ENCODE measurements at places on chromosomes 1 and 21.

DNA sequence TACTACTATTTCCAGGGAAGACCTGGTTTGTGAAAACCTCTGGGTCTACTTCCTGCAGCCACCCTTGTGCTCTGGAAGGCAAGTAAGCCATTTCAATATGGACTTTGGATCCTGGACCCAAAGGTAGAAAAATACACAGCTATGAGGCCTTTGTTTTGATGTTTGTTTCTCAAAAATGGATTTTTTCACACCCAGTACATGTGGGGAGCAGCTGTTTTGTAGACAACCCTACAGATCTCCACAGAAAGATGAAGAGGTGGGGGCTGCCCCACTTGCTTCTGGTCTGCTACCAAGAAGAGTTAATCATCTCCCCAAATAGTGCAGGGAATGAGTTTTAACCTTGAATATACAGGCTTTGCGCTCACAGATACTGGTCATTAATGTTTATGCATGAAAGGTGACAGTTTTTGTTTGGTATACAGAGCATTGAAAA, 29.2 kb downstream of the ZNF281 start:
- DNase-seq = no peak

GRCh38 chr1:162193221-162193620, 123.7 kb downstream of the NOS1AP start:
- no peak for DNase-seq

DNA sequence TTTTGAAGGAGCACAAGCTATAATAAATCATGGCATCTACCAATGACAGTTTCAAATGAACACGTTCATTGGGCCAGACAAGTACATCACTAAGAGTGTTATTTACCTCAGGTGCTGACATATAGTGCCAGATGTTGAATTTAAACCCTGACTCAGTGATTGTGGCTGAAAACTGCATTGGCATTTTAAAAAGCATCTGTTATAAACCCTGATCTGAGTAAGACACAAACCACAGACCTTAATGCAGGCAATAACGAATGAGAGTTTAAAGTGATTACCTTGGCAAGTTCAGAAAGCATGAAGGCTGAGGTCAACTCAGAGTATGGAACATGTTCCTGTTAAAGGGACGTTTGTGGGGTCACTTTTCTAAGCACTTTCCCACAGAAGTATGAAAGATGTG, 865.1 kb upstream of the TMPRSS15 start:
- DNase-seq = no peak

DNA sequence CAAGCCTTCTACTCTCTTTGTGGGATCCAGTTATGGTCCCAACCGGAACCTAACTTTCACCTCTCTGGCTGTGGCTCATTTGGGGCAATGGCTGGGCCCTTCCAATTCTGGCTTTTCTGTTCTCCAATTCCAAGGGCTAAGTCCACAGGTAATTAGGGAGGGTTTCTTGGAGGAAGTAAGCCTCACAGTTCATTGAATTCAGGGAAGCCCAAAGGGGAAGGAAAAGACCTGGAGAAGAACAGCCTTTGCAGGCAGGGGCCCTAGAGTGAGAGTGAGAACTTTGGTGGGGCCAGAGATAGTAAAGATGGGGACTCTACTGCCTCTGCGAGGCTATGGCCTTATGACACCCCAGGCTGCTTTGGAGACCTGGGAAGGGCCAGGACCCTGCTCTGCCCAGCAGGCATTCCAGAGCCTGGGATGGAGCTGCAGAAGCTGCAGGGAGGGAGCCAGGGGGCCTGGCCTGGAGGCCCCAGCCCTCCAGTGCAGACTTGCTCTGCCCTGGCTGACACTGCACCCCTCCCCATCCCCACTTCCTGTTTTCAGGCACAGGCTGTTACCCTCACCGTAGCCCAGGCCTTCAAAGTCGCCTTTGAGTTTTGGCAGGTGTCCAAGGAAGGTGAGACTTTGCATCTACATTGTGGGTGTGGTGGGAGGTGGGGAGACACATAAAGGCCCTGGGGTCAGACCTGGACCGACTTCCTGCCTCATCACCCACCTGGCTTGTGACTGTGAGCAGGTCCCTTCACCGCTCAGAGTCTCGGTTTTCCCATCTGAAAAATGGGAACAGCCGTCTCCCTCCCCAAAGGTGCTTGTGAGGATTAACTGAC, 18.9 kb downstream of the LDLRAP1 start:
- no peak for DNase-seq

GRCh38 chr1:207647671-207648333, 2.9 kb downstream of the CR1L start:
- no peak for DNase-seq

GRCh38 chr1:25020173-25020845, 90.2 kb upstream of the RUNX3 start:
- DNase-seq = no peak

DNA sequence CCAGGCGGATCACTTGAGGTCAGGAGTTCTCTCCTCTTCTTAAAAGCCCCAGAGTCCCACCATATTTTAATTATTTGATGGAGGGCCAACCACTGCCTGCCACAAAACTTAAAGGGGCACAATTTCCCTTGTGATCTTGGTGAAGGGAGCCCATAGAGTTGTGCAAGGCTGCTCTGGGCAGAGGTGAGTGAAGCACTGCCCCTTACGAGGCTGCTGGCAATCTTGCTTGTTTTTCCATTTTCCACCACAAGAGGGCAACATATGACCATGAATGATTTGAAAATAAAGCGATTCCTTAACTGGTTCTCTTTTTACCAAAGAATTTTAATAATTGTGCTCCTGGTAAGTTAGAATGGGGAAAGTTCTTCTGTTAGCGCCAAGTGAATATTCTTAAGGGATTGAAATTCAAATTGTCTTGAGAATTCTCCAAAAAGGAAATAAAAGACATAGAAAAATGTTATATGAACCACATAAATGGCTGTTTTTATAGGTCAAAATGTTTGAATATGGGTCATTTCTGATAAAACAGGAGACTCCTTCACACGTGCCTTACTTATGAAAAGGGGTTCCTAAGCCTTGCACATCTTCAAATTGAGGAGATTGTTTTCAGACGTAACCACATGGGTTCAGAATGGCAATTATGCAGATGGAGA, 22.7 kb downstream of the PGM1 start:
- peak; percentile 74 for DNase-seq

GRCh38 chr1:170221031-170221430, 75.3 kb downstream of the NTMT2 start:
- no peak for DNase-seq

DNA sequence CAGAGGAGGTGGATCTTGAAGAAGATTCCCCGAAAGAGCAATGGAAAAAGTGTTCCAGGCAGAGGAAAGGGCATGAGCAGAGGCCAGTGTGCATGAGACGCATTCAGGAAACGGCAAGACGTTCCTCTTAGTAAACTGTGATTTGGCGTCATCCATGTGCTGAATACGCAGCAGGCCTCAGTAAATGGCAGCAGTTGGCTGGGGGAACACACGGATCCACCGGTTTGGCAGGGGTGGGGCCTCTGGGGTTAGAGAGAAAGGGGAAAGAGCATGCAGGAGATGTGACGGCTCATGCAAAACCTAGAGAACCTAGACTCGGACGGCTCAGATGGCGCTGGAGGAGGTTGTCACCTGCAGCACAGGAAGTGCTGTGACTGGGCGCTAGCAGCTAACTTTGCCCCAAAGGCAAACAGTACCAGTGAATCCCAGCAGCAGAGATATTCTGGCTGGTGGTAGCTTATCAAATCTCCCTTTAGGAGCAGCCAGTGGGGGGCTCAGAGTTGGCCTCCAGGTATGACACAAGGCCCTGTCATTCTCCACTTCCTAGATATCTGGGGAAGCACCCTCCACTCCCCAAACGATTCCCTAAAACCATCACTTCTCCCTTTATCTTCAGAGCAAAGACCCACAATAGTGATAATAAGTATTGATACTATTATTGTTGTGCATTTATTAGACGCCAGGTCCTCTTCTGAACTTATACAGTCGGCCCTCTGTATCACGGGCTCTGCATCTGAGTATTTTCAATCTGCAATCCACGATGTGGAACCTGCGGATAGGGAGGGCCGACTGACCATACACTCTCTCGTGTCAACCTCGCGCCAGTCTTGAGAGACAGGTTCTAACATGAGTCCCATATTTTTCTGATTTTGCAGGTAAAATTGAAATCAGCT, 7.6 kb downstream of the LAPTM5 start:
- no peak for DNase-seq

GRCh38 chr1:210978316-210978973, 155.5 kb downstream of the KCNH1 start:
- no peak for DNase-seq

- no peak for DNase-seq
These were observed 3.1 kb upstream of the PARP1 start for GRCh38 chr1:226410958-226411357.

GRCh38 chr21:35408401-35408800, 359.3 kb upstream of the RUNX1 start:
- DNase-seq = peak; percentile 4

DNA sequence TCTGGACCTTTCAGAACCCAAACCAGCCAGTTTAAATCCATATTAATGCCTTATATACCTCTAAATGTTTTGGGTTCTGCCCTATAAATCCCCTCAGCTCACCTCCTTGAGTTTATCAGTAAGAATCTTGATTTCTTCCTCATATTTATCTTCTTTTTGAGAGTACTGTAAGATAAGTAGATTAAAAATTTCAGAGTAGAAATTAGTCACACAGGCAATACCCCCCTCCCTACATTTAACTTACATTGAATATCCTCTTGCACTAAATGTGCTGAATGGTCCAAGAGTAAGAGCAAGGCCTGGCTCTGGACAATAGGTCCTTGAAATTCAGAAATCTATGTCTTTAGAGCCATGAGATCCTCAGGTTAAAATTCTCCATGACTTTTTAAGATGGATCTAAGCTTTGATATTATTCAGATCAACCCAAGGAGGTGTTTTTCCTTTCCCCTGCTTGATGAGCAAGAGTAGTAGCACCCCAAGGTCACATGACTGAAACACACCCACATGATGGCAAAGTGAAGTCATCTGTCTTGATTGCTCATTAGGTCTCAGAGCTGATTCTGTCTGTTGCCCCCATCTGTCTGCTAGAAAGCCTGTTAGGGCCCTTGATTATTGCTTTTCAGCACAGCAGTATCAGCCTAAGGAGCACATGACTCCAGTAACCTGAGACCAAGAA, 15.8 kb upstream of the NUP210L start:
- DNase-seq = no peak

GRCh38 chr1:20477348-20478056, 8.5 kb downstream of the CAMK2N1 start:
- no peak for DNase-seq

- DNase-seq = no peak
These were observed 147.3 kb downstream of the MRPL39 start for GRCh38 chr21:25459993-25460392.

DNA sequence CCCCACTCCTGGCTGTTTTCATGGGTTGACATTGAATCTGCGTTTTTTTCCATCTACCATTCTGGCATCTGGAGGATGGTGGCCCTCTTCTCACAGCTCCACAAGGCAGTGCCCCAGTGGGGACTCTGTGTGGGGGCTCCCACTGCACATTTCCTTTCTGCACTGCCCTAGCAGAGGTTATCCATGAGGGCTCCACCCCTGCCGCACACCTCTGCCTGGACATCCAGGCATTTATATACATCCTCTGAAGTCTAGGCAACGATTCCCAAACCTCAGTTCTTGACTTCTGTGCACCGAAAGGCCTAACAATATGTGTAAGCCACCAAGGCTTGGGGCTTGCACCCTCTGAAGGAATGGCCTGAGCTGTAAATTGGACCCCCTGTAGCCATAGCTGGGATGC, 147.9 kb upstream of the FMN2 start:
- no peak for DNase-seq

DNA sequence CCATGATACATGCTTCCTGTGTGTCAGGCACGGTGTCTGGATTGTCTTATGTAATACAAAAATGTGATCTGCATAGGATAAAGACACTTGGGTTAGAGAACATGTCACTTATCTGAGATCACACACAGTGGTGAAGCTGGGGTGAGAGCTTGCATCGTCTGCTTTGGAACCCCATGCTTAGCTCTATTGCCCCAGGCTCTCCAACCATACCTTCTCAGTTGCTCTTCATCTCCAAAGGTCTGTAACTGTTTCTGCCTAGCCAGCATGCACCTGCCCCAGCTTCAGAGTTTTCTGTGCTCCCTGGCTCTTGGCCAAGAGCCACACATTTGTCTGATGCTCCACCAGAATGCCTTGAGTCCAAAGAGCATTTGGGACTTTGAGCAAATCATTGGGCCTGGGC, 93.9 kb upstream of the COG2 start:
- DNase-seq = no peak

DNA sequence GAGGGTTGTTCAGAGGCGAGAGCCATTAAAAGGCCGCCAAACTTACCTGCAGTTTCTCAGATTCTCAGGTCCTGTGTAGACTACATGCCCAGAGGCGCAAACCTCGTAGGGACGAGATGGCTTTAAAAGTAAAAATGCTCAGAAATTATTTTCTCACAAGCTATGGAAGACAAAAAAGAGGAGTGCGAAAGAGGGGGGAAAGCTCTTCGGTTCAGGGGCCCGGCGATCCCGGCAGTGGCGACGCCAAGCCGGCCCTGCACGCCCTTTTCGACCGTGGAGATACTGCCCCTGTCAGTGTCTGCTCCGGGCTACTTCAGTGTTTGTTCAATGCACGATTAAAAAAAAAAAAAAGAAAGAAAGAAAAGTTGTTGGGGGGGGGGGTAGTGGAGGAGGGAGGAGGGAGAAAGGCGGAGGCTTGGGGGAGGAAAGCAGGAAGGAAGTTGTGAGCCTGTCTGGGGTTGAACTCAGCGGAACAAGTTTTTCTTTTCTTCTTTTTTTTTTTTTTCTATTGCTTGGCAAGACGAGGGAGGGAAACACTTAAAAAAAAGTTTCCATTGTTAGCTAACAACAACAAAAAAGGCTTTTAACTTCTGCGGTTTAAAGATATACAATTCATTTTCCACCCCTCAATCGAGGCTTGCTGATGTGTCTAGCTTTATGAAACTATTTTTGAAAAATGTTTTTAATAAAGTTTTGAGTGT, at the start of gene ITPKB:
ITPKB (minus strand) TSS at position 288 of the 701 bp plus-strand sequence. CDS start 1,824 bp downstream, outside the sequence.
- DNase-seq = peak; percentile 48

DNA sequence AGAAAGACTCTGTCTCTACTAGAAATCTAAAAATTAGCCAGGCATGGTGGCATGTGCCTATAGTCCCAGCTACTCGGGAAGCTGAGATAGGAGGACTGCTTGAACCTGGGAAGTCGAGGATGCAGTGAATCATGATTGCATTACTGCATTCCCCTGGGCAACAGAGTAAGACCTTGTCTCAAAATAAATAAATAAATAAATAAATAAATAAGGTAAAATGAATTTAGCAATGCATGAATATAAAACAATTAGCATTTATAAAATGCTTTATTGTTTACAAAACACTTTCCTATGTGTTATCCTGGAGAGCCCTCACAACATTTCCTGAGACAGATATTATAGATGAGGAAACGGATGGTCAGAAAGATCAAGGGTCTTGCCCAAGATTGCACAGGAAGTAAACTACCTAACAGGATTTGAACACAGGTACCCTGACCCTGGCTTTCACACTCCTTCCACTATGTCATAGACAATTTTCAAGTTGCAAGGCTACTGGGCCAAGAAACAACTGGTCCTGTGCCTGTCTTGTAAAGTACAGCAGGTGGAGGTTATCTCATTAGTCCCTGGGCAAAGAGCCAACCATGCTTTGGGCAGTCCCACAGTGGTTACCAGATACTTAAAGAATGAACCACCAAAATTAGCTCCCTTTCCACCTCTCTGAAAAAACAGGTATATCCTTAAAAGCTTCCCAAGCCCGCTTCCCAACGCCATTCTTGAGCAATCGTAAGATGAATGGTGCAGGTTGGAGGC, 15.4 kb upstream of the VSIG8 start:
- DNase-seq = no peak

Data from neural progenitor cell (in vitro differentiated cells).